Large intestine (tissue), 12 donors: ENCODE measurements at places on chromosomes 7 and 10.

DNA sequence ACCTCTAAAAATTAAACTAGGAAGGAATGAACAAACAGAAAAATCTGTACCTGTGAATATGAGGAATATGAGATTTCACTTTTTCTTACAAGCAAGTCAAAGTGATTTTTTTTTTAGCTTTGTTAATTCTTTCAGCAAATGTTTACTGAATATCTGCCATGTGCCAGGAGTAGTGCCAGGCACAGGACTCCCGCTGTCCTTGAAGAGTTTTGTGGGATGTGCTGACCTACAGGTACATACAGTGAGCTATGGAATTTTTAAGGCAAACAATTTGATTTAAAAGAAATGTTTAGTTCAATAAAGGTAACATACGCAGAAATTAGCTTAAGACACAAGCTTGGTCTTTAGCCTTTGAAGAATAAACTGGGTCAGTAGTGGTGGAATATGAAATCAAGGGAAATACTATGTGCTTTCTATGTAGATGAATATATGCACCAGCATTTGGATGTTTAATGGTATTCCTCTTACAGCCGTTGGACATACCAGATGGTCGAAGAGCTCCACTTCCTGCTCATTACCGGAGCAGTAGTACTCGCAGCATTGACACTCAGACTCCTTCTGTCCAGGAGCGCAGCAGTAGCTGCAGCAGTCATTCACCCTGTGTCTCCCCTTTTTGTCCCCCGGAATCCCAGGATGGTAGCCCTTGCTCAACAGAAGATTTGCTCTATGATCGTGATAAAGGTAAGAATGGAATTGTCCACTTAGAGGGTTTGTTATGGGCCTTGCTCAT lies 102.0 kb downstream of the GLCCI1 start:
- DNase-seq: no peak

GRCh38 chr10:118568327-118568848 lies 27.1 kb downstream of the PRLHR start:
- peak; percentile 48 for DNase-seq

GRCh38 chr10:78559661-78560340 lies 509.0 kb upstream of the ZMIZ1 start:
- no peak for DNase-seq

DNA sequence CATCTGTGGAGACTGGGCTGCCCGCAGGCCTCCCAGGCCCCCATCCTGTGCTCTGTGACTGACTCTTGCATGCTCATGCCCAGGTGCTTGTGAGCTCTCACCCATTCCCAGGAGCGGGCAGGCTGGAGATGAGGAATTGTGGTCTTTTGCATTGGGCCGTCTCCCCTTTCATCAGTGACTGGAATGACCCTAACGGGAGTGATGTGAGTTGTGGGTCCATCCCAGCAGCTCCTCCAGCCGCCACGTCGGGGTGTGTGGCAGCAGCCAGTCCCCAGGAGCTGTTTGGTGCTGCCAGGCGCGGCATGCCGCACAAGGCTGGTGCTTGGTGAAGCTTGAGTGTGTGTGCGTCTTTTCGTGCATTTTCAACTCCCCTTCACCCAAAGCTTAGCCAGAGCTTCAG lies 164.2 kb downstream of the ACTR3B start:
- no peak for DNase-seq

DNA sequence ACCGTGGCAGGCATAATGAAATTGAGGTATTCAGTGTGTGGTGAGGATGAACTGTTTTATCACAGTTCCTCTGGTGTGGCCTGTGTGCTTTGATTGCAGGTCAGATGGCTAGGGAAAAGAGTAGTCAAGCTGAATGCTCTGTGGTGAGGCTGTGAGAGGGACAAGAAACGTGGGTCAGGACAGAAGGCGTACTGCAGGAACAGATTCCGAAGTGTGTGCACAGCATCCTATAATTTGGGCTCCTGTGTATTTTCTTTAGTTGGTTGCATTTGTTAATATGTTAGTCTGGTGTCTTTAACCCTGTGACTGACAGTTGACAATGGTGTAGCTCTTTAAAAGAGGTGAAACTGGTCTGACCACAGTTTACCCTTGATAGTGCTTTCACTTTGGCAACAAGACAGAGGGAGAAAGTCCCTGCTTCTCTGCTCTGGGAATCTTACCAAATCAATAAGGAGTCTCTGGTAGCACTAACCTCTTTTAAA lies 76.5 kb downstream of the AUTS2 start:
- DNase-seq: no peak

DNA sequence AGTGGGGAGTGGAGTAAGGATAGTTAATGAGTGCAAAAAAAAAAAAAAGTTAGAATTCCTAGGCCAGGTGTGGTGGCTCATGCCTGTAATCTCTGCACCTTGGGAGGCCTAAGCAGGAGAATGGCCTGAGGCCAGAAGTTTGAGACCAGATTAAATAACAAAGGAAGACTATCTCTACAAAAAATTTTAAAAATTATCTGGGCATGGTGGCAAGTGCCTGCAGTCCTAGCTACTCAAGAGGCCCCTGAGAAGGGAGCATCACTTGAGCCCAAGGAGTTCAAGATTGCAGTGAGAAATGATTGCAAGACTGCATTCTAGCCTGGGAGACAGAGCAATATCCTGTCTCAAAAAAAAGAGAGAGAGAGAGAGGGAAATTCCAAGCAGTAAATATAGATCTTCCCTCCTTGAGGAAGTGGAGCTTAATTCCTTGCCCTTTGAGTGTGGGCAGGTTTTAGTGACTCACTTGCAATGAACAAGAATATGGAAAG lies 19.5 kb upstream of the CSTF2T start:
- DNase-seq: peak; percentile 63

DNA sequence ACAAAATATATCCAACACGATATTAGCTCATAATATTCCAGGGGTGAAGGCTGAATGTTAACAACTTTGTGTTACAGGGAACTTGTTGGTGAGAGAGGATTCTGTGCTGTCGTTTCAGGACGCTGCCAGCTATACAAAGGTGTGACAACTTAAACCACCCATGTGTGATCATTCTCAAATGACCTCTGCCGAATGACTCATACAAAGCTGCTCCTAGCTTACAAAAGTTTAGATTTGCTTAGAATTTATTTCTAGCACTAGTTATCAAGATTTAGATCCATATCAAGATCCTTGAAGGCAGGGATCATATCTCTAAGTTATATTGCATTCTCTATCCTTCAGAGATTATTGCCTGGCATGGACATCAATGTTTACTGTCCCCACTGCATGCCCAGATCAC lies 65.3 kb downstream of the COBL start:
- DNase-seq: peak; percentile 34

GRCh38 chr7:94472608-94473007 lies 37.0 kb upstream of the CASD1 start:
- DNase-seq: no peak

- DNase-seq: no peak
These were observed 65.6 kb upstream of the FAM171A1 start for GRCh38 chr10:15436696-15437095.

GRCh38 chr7:93461350-93461749 lies 113.2 kb downstream of the CALCR start:
- DNase-seq: no peak
